ENCODE measurements at places on chromosomes 12 and 14.

DNA sequence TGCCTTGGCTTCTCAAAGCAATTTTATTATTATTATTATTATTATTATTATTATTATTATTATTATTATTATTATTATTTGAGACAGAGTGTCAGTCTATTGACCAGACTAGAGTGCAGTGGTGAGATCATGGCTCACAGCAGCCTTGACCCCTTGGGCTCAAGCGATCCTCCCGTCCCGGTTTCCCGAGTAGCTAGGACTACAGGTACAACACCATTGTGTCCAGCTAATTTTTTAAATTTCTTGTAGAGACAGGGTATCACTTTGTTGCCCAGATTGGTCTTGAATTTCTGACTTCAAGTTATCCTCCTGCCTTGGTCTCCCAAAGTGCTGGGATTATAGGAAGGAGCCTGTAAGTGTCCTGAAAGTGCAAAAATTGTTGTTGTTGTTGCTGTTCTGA lies 11.6 kb upstream of the AP4S1 start:
- DNase-seq = no peak

DNA sequence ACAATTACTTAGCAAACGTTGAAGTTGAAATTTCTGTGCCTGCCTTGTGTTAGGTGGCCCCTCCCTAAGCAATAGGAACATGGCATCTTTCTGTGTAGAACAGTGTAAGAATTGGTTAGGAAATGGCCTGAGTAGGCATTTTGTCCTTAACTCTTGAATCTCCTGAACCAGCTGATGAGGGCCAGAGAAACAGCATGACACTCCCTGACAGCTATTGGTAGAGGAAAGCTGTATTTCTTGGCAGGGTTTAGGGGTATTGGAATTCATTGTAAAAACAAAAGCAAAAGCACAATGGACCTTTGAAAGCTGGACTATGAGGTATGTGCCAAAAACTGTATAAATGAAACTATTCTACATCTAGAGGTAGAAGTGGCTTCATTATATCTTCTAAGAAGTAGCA lies 40.6 kb upstream of the LRTM2 start:
- DNase-seq = peak; percentile 78

GRCh38 chr14:75993567-75994041 lies 8.0 kb downstream of the IFT43 start:
- no peak for DNase-seq

- no peak for DNase-seq
These were observed 4.1 kb upstream of the FIGNL2 start for GRCh38 chr12:51852404-51853137.

DNA sequence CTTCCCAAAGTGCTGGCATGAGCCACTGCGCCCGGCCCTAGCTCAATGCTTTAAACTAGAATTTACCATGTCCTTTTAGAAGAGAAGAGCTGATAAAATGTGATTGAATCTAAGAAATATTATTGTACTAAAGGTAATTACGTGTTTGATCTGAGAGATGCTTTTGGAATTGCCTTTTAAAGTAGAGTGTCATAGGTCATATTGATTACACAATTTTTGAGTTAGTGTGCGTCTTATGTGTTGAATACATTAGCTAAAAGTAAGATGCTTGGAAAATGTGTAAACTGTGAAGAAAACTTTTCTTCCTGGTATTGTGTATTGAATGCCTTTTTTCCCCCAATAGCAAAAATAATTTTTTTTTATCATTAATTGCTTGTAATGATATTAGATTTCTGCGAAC lies 41.7 kb downstream of the MIA2 start:
- no peak for DNase-seq

DNA sequence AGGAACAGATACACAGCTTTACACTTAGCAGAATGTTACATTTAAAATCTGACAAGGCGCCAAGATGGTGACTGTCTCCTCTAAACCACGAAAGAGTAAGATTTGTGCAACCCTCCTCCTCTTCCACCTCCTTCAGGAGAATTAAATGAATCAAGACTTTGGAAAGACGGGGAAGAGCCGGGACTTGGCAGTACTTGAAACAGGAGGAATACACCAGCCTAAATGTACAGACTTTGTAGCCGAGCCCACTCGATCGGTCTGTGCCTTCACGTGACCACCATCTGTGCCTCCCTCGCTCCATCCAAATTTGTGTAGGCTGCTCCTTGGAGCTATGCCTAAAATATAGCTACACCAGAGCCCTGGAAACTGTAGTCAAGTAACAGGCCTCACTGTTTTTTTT lies 38.3 kb downstream of the SSPN start:
- no peak for DNase-seq

DNA sequence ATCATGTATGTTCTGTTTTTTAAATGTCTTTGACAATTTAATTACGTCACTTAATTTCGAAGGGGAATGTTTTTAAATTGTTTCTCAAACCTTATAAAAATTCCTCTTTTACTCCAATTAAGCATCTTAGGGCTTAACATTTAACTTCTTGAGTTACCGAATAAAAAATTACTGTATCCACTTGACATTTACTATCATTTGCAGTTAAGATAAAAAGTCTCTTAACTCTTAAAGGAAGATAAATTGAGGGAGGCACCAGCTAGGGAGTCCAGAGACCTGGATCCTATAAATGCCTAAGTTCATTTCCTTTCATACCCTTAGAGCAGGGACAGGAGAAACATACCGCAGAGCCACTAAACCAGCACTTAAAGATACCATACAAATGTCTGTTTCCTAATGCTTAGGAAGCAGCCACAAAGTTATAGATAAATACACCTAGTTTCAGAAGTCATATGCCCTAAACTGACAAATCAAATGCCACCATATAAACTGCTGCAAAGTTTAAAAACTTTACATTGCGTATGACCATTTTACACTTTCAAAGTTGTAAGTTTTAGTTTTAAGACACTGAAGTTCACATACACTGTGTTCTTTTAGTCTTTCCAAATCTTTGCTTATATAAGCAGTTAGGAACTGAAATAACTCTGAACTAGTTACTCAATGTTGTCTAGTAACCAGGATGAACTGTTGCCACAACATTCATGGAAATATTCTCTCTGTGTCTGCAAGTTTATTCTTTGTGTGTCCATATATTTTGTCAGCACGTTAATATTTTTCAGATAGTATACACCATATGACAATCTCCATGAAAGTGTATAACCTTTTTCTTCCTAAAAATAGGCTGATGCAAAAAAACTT lies 71.2 kb downstream of the GALNT4 start:
- peak; percentile 71 for DNase-seq

DNA sequence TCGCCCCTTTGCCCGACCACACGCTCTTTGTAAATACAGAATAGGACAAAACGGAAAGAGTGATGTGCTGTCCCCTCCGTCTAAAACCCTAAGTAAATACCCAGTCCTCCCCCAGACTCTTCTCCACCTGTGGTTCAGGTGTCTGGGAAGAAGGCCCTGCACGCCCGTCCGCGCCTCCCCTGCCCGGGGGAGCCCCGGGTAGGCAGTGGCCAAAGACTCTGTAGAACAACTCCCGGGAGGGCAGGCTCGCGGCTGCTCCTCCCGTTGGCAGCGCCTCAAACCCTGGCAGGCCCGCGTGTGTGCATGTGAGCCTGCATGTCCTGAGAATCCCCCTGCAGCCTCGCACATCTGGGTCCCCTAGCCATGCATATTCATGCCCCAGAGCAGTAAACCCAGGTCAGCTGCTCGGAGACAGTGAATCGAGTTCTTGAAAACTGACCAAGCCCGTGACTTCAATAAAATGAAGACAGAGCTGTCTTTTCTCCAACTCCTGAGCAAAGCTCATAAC lies 165.8 kb downstream of the MON2 start:
- DNase-seq = peak; percentile 32

DNA sequence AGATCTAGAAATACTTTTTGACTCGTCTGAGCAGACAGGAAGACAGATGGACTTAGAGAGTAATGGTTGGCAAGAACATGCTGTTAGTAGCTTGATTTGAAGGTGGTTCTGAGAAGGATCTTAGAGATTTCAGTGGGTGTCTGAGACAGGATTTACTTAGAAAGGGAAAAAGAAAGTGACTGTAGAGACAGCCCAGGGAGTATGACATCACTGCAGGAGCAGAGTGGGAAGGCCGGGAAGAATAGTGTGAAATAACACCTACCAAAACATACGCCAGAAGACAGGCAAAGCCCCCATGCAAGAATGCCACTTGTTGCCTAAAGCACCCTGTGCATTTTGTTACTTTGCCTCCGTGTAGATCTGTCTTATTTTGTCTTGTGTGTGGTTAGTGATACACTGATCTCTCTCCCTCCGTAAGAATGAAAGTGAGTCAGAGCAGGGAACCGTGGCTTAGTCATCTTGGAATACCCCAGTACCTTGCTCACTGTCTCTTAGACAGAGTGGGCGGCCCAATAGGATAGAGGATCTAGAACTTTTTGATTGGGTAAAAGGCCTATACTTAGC lies 161.3 kb upstream of the IFNG-AS1 start:
- DNase-seq = peak; percentile 99

DNA sequence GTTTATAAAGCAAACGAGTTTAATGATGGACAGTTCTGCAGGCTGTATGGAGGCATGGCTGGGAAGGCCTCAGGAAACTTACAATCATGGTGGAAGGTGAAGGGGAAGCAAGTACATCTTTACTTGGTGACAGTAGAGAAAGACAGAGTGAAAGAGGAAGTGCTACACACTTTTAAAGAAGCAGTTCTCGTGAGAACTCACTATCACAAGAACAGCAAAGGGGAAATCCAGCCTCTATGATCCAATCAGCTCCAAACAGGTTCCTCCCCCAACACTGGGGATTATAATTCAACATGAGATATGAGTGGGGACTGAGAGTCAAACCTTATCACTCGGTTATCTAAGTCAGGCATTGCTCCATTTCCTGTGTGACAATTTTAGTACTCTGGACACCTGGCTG lies 189.9 kb upstream of the CNTN1 start:
- DNase-seq = no peak

DNA sequence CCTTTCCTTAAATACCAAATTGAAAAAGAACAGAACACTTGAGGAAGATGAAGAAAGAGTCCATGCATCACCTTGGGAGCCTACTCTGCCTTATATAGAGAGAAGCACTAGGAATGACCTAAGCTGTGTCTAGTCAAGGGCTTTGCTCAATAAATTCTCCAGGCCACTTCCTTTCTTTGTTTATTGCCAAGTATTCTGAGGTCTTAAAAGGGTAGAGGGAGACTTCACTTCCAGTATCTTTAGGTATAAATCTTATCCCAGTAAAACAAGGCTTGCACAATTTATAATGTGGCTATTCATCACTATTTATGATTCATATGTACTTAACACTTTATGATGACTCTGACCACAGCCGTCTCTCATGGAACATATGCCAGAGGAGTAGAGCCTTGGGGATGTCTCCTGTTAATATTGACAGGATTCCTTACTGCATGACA lies 85.1 kb upstream of the ARHGAP5 start:
- peak; percentile 24 for DNase-seq

GRCh38 chr12:114396869-114397719 lies 8.8 kb downstream of the TBX5 start:
- DNase-seq = no peak

DNA sequence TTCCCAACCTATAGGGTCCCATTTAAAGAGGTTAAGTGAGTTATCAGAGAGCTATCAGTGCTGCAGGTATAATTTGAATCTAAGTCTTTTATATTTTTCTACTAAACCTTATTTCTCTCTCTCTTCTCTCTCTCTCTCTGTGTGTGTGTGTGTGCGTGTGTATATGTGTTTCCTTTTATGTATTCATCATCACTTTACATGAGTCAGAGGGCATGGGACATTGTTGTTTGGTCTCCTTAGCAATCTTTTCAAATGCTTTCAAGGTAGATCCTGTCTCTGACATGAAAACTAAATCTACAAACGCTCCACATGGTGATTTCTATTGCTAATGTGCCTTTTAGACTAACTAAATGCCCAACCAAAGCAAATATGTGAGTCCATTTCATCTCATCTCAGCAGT lies 459.7 kb downstream of the BTG1 start:
- peak; percentile 38 for DNase-seq

DNA sequence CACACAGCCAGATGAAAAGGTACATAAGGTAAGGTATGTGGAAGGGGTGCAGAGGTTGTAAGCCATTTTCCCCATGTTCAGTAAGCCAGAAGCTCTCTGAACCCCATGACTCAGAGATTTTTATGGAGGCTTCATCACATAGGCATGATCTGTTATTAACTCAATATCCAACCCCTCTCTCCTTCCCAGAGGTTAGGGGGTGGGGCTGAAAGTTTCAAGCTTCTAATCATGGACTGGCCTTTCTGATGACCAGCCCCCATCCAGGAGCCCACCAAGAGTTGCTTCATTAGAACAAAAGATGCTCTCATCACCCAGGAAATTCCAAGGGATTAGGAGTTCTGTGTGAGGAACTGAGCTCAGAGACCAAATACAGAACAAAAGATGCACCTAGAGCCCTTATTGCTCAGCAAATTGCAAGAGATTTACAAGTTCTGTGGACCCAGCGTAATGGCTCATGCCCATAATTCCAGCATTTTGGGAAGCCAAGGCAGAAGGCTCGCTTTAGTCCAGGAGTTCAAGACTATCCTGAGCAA lies 103.2 kb upstream of the DAAM1 start:
- DNase-seq = peak; percentile 7

DNA sequence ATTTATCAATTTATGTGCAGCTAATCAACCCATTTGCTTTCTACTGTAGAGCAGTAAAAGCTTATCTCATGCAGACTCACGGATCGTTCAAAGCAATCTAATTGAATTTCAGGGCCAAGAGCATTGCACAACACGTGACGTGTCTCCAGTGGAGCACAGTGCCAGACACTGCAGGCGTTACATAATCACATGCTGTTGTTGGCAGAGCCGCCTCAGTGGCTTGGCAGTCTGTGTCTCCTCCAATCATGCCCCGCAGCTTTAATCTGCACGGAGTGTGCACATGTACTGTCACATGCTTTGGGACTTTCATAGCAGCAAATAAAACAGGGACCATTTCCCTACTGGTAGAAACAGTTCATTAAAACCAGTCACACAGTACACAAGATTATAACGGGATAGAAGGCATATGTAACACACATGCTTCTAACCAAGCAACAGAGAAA lies 309.3 kb downstream of the ITPR2 start:
- peak; percentile 54 for DNase-seq

- DNase-seq = no peak
These were observed 94.2 kb downstream of the DDX51 start for GRCh38 chr12:132049876-132050275.

DNA sequence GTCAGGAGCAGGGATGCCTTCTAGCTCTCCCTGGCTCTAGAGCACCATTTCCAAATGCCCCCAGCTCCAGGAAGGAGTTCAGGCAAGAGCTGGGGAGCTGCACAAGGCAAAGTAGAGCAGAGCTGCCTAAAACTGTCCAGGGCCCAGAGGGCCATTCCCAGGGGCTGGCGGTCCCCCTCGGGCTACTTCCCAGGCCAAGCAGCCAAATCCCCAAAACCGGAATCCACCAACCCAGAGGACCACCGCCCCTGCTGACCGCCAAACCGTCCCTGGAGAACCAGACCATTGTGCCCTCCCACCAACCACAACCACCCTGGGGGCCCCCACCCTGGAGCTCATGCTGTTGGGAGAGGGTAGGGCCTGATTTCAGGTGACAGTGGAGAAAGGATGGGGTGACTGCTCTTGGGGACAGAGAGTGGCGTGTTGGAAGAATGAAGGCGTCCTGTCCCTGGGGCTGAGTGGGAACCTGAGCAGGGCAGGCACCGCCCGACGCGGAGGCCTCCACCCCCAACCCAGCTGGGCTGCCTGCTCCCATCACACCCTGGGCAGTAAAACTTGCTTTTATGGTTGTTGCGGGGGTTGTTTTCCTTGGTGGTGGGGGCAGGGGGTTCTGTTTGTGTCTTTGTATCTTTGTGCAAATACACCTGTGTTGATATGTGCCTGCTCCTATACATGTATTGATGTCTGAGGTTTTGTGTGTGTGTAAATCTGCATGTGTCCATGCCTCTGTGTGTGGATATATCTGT lies 24.0 kb upstream of the KRT78 start:
- no peak for DNase-seq

- DNase-seq = no peak
These were observed 209.5 kb upstream of the STXBP6 start for GRCh38 chr14:25259470-25259869.

GRCh38 chr14:46717211-46717610 lies 65.6 kb upstream of the RPL10L start:
- peak; percentile 0 for DNase-seq

Data from fibroblast of skin of back (primary cell).